ENCODE measurements at places on chromosomes 2 and 18.
A peak's percentile ranks its signal among the peaks of the same experiment; 100 is the strongest.

DNA sequence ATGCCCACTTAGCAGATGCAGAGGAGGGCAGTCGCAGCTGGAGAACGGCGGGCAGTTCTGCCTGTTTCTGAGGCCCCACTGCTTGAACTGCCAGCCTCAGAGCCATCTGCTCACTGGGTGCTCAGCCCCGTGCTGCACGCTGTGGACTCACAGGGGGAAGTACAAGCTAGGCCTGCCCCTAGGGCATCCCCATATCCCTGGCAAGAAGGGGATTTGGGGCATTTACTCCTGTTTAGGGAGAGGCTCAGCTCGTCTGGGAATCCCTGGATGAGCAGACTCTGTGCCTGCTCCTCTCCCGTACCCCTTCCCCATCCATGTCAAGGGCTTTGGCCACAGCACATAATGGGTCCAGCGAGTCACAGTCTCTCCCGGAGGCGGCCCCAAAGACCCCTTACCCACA, 169.8 kb upstream of the PKDCC start:
- DNase-seq: no peak

- DNase-seq: no peak
Observed at GRCh38 chr18:54950221-54950620, 9.0 kb downstream of the CCDC68 start.

- DNase-seq: no peak
Observed at GRCh38 chr2:65605743-65606058, 173.3 kb upstream of the SPRED2 start.

DNA sequence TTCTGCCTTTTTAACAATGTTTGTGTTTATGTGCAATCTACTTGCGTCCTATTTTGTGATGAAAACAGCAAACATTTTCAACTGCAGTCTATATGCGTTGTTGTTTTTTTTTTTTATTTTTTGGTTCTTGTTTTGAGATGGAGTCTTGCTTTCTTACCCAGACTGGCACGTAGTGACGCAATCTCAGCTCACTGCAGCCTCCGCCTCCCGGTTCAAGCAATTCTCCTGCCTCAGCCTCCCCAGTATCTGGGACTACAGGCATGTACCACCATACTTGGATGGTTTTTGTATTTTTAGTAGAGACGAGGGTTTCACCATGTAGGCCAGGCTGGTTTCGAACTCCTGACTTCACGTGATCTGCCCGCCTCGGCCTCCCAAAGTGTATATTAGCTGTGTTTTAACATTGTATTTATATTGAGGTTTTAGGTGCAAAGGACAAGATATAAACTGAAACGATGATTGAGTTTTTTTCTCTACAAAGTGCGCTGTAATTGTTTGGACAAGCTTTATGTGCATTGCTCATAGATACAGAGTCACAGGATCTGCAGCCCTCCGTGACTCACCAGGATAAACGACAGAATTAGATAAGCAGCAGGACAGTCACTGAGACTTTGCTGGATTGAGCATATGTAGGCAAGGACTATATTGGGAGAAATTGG, 17.4 kb downstream of the CDH7 start:
- DNase-seq: no peak

DNA sequence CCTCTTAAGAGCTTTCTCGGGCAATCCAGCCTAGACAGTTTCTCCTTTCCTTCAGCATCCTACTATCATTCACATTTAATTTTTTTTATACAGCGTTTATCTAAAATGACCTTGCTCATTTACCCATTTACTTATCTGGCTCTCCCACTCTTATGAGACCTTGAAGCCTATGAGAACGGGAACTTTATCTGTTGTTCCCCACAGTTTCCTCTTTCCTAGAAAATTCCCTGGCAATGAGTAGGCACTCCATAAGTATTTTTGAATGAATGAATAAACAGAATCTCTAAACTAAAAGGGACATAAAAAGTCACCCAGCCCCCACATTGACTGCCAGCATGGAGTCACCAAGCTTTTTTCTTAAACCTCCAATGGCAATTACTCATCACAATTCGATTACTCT, 353.2 kb downstream of the METTL4 start:
- DNase-seq: no peak

DNA sequence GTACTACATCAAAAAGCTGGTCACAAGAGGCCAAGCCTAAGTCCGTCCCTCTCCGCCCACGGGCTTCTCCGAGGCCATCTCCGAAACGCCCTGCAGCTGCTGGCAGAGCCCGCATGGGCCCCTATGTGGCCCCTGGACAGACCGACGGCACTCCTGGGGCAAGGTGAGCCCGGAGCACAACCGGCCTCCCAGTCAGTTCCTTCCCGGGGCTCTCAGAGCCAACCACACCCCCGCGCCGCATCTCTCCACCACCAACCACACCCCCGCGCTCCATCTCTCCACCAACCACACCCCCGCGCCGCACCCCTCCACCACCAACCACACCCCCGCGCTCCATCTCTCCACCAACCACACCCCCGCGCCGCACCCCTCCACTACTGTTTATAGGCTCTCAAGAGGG, 93.5 kb downstream of the ZNF516 start:
- no peak for DNase-seq

GRCh38 chr18:46416706-46417638, 240.0 kb downstream of the LOXHD1 start:
- DNase-seq: no peak

DNA sequence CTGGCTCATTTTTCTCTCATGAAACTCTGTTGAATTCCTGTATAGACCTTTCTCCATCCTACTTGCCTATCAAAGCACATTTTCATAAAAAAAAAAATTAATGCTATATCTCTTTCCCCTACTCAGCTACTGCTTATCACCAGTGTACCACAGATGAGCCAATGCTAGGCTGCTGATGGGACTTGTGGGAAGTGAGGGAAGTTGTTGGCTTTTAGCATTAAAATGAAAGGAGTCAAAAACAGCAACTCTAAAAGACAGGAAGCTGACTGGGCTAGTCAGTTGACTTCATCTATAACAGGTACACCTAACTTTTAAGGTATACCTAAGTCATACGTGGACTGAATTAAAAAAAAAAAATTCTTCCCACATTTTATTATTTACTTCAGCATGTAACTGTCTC, 102.1 kb downstream of the FAM117B start:
- no peak for DNase-seq

- no peak for DNase-seq
Observed at GRCh38 chr2:44730593-44730992, 210.9 kb upstream of the SIX3 start.

GRCh38 chr2:42941633-42942176, 149.3 kb upstream of the HAAO start:
- no peak for DNase-seq

- DNase-seq: peak; percentile 24
Observed at GRCh38 chr2:46416739-46417403, 62.5 kb upstream of the TMEM247 start.

- DNase-seq: no peak
Observed at GRCh38 chr2:7239078-7239477, 321.9 kb downstream of the RNF144A start.

GRCh38 chr2:75186821-75187220, 12.5 kb downstream of the TACR1 start:
- DNase-seq: peak; percentile 42

- DNase-seq: peak; percentile 30
Observed at GRCh38 chr18:58507880-58508279, 121.0 kb downstream of the ALPK2 start.

- DNase-seq: no peak
Observed at GRCh38 chr2:101064125-101064502, 62.0 kb downstream of the RPL31 start.

- no peak for DNase-seq
Observed at GRCh38 chr2:38185012-38185491, 109.1 kb upstream of the CYP1B1 start.

DNA sequence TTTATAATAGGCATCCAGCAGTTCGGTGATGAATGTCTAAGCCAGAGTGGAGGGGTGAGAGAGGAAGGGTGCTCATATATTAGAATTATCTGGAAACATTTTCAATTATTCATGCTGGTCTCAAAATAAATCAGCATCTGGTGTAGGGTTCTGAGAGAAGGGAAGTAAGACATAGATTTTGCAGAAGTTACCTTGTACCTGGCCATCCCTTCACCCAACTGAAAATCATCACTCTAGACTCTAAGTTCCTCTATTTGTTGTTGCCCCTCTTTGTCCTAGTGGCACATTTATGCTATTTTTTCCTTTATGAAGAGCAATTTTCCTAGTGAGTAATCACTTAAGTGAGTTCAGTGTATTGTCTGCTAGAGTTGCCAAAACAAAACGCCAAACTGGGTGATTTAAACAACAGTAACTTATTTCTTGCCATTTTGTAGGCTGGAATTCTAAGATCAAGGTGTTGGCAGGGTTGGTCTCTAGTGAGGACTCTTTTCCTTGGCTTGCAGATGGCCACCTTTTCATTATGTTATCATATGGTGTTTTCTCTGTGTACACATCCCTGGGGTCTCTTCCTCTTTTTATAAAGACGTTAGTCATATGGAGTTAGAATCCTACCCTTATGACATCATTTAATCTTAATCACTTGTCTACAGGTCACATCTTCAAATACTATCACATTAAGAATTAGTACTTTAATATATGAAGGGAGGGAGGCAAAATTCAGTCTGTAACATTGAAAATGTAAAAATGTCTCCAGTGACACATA, 129.9 kb upstream of the KLHL14 start:
- DNase-seq: no peak

DNA sequence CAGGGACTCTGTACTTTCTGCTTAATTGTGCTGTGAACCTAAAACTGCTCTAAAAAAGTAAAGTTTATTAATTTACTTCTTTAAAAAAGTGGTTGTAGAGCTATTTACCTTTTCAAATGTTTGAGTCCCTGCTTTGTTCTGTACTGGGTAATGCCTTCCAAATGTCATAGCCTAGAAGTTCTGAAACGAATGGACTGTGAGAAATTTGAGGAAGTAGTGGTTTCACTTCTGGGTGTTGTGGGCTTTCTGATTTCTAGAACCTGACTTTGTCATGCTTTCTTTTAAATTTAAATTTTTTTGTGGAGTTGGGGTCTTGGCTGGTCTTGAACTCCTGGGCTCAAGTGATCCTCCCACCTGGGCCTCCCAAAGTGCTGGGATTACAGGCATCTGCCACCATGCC, 44.6 kb downstream of the SMAD4 start:
- DNase-seq: no peak

DNA sequence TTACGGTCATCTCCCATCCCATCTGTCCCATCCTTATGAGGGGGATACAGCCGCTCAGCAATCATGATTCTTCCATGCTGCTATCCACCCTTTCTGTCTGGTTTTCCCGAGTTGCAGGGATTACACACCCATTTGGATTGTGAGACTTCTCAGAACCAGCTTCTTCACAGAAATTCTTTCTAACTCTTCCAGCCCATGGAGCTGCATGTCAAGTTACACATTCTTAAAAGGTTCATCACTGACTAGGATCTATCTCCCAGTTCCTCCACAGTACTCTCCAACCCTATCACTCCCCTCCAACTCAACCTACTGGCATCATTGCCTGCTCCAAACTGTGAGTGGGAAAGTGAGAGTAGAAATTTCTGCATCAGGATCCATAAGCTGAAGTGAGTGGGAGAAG, 558.2 kb upstream of the TNP1 start:
- DNase-seq: no peak

DNA sequence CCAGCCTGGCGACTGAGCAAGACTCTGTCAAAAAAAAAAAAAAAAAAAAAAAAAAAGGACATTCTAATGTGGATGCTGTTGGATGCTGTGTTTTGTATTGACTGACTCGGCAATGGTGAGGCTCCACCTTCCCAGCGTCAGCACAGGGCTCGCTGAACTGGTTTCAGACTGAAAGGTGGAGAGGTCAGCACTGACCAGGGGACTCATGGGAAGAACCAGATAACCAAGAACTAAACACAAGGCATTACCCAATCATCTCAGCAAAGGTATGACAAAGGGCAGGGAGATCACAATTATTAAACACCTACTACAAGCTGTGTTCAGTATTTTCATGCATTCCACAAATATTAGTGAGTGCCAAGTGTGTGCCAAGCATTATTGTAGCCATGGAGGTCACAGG, 103.2 kb downstream of the LRATD1 start:
- DNase-seq: no peak

- no peak for DNase-seq
Observed at GRCh38 chr18:49786019-49786720, 27.2 kb downstream of the ACAA2 start.

GRCh38 chr2:128791985-128792320, 473.3 kb upstream of the HS6ST1 start:
- DNase-seq: no peak

- no peak for DNase-seq
Observed at GRCh38 chr18:45081566-45082181, 401.0 kb downstream of the SETBP1 start.

- no peak for DNase-seq
Observed at GRCh38 chr2:9163306-9164111, 43.1 kb upstream of the ASAP2 start.

DNA sequence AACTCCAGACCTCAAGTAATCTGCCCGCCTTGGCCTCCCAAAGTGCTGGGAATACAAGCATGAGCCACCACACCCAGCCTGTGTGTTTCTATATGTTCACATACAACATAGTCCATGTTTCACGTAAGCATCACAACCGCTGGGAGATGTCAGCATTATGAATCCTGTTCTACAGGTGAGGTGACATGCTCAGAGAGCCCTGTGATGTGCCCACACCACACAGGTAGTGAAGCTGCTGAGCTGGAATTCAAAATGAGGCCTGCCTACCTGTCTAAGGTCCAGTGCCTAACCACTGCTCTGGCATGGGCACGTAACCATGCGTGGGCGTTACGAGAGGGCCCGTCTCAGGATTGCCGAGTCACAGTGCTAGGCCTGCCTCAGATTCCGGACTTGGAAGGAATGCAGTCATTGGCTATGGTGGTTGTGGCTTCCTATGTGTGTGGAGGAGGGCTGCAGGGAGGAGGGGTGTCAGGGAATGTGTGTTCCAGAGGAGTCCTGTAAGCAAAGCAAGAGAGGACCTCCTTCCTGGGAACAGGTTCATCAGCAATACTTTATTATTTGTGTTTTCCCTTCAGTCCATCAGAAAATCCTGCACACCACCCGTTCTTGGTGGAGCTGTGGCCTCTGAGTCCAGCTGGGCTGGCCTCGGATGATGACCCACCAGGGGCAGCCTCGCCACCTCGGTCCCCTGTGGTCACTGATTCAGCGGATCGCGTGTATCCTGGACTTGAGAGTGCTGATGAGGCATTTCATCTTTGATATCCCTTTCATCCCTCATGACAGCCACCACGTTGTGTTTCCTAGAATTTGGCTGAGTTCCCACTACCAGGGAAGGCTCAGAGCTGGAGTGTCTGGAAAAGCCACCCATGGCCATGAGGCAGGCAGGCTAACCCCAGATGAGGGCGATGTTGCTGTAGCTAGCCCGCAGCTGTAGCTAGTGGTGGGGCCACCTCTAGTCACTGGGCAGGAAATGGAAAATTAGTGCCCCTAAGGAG, 31.1 kb downstream of the HK2 start:
- DNase-seq: no peak

GRCh38 chr2:48043131-48043700, 136.9 kb upstream of the FBXO11 start:
- DNase-seq: no peak

DNA sequence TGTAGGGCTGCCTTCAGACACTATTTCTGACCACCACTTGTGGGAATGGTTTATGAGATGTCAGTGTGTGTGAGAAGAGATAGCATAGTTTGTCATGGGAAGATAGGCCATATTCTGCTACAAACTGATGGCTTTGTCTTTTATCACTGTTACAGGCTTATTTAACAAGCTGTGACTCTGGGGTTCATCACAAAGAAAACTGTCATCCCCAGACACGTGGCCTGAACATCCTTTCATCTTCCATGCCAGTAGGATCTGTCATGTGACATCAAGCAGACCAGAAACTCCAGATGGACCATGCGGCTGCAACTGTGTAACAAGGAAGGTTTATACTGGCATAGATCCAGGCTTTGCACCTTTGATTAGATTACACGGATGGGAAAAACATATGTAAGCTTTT, 128.6 kb upstream of the KCNH7 start:
- DNase-seq: peak; percentile 74

GRCh38 chr2:150134223-150134857, 353.1 kb downstream of the RND3 start:
- no peak for DNase-seq
